CD8-positive, alpha-beta memory T cell (primary cell): ENCODE measurements at places on chromosomes 13 and 19. TPM values are rescaled to one million over a fixed set of nuclear protein-coding genes. Genes with fewer than 3 reads are reported as not detected.

GRCh38 chr13:32829269-32829668 is 187.0 kb upstream of the KL start:
- no peaks in the 10 kb centered on the region for H3K27me3 ChIP-seq
- H3K27ac ChIP-seq: no peak overlapping the region
- H3K4me3 ChIP-seq: no peak overlapping the region
- H3K36me3 ChIP-seq: no peaks in the 10 kb centered on the region
- DNase-seq: no peak

GRCh38 chr13:27641711-27642502 is 20.2 kb downstream of the POLR1D start:
- no peak overlapping the region for H3K4me3 ChIP-seq
- H3K36me3 ChIP-seq: no peaks in the 10 kb centered on the region
- H3K27ac ChIP-seq: no peak overlapping the region
- DNase-seq: no peak
- no peaks in the 10 kb centered on the region for H3K27me3 ChIP-seq
- peaks cover 6% of the 10 kb centered on the region for H3K4me1 ChIP-seq

DNA sequence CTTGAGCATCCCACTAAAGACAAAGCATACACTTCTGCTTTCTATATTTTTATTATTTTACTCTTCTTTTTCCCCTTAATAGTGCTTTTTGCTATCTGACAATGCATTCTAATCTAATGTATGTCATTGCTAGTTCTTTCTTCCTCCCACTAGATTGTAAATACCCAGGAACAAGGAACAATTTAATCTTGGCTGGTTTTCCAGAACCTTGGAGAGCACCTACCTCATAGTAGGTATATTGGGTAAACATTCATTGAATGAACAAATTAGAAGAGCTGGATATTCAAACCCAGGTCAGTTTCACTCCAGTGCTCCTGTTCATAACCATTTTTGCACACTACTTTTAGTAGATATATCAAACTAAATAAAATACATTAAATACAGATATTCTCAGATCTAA is 1617.6 kb upstream of the SLC10A2 start:
- H3K36me3 ChIP-seq: no peaks in the 10 kb centered on the region
- H3K4me3 ChIP-seq: no peak overlapping the region
- no peak for DNase-seq
- H3K4me1 ChIP-seq: no peaks in the 10 kb centered on the region
- no peaks in the 10 kb centered on the region for H3K27me3 ChIP-seq
- H3K27ac ChIP-seq: no peak overlapping the region

Gene CDX2
- not detected for polyA plus RNA-seq

- no peak overlapping the region for H3K27ac ChIP-seq
- H3K4me1 ChIP-seq: no peaks in the 10 kb centered on the region
- H3K4me3 ChIP-seq: no peak overlapping the region
- DNase-seq: no peak
These were observed 101.0 kb downstream of the ZIC5 start for GRCh38 chr13:99870541-99870940.

GRCh38 chr19:17248011-17248776 is 2.5 kb upstream of the NR2F6 start:
- H3K4me3 ChIP-seq: no peak overlapping the region
- peaks cover 8% of the 10 kb centered on the region for H3K4me1 ChIP-seq
- H3K27me3 ChIP-seq: no peaks in the 10 kb centered on the region
- no peak for DNase-seq
- no peaks in the 10 kb centered on the region for H3K36me3 ChIP-seq
